ENCODE measurements at places on chromosomes 3 and 15.
A peak's percentile ranks its signal among the peaks of the same experiment; 100 is the strongest.

GRCh38 chr3:11014752-11015151, 22.2 kb downstream of the SLC6A1 start:
- no peak for ATAC-seq

DNA sequence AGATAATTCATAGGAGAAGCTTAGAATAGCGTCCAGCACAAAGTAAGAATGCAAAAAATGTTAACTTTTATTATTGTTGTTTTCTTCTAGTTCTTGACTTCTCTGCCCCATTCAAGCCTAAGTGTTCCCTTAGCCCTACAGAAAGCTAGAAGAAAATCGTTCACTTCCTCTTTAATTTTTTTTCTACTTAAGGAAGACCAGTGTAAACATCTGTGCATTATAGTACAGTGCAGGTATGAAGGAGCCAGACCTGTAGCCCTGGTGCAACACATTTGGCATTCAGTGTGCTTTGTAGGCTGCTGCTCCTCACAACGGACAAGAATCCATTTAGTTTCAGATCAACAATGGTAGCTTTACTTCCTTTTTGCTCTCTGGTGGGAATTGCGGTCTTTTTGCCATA, 127.8 kb upstream of the SLC7A14 start:
- no peak for ATAC-seq

- ATAC-seq: peak; percentile 73
Measured at GRCh38 chr15:38707802-38708671, 143.4 kb upstream of the RASGRP1 start.

DNA sequence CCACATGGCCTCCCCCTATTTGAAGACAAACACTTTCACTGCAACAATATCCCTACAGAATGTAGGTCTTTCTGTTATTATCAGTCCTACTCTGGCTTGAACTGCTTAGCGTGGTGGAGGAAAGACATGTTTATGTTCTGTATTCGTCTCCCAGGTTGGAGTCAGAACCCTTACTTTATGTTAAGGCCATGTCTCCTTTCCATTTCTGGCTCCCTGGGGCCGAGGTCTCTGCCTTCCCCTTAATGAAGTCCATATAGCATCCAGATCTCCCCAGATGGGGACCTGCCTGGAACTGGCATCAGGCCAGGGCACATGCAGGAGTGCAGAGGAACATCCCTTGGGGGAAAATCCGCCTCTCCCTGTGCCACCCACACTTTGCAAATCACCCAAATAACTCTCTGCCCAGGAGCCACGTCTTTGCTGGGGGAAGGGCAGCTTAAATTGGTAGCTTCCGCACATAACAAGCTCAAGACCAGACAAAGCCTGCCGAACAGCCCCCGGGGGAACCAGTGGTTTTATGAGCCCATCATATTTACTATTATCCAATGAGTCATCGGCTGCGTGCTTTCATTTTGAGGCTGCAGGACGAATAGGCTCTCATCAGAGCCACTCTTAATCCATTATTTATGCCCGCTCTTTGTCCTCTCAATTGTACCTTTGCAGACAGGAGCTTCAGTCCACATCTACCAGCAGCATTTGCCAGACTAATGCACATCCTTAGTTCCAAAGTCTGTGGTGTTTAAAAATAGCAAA, 237.0 kb downstream of the UACA start:
- ATAC-seq: peak; percentile 18

DNA sequence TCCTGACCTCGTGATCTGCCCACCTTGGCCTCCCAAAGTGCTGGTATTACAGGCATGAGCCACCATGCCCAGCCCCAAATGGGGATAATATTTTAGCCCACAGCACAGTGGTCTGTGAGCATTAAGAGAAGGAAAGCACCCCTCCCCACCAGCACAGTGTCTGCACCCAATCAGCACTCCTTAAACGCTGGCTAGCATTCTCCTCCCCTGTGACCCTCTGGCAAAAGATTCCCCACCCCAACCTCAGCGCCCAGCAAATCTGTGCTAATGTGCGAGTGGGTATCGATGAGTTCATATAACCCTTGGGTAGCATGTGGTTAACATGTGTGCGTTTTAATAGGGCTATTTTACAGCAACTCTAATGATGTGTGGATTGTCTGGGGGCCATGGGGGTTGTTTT, 18.3 kb upstream of the EPHB3 start:
- no peak for ATAC-seq

DNA sequence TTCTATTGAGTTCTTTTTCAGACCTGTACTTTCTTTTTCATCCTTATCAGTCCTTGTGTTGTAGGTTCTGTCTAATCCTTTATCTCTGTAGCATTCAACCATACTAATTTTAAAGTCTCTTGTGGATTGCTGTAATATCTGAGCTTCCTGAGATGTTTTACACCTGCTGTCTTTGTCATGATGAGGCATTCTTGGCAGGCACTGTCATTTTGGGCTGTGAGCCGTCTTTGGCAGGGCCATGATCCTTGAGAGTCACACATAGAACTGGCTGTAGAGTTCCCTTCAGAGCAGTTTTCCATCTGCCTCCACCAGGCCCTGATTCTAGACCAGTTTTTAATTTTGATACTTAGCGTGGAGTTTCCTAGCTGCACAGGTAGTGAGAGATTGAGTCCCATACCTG, 6.7 kb downstream of the EFCC1 start:
- no peak for ATAC-seq
